ENCODE measurements at places on chromosomes 5 and 9. TPM values are rescaled to one million over a fixed set of nuclear protein-coding genes. Genes with fewer than 3 reads are reported as not detected.

PCDHB15 gene
- total RNA-seq = 2.2 TPM

STK32A gene
- total RNA-seq = 29.7 TPM

TRAF2 gene
- total RNA-seq = 5.5 TPM

TMEM215 gene
- not detected for total RNA-seq

RETREG1 gene
- 50.7 TPM for total RNA-seq

- H3K4me3 ChIP-seq = no peak overlapping the region
- no peak for DNase-seq
- no peaks in the 10 kb centered on the region for H3K4me1 ChIP-seq
Observed at GRCh38 chr5:66992547-66992946, 204.1 kb downstream of the CD180 start.

- peaks cover 35% of the 10 kb centered on the region for H3K4me1 ChIP-seq
- DNase-seq = no peak
- H3K36me3 ChIP-seq = no peaks in the 10 kb centered on the region
Observed at GRCh38 chr9:115099901-115100300, 18.1 kb downstream of the TNC start.

- H3K36me3 ChIP-seq = no peaks in the 10 kb centered on the region
- no peak overlapping the region for H3K4me3 ChIP-seq
- H3K27ac ChIP-seq = no peak overlapping the region
- no peaks in the 10 kb centered on the region for H3K4me1 ChIP-seq
Observed at GRCh38 chr5:77498952-77499351, 6.8 kb upstream of the WDR41 start.

GRCh38 chr5:142597546-142598337 lies 88.1 kb downstream of the FGF1 start:
- H3K27ac ChIP-seq = no peak overlapping the region
- peaks cover 8% of the 10 kb centered on the region for H3K4me1 ChIP-seq
- H3K4me3 ChIP-seq = no peak overlapping the region
- no peaks in the 10 kb centered on the region for H3K27me3 ChIP-seq

DNA sequence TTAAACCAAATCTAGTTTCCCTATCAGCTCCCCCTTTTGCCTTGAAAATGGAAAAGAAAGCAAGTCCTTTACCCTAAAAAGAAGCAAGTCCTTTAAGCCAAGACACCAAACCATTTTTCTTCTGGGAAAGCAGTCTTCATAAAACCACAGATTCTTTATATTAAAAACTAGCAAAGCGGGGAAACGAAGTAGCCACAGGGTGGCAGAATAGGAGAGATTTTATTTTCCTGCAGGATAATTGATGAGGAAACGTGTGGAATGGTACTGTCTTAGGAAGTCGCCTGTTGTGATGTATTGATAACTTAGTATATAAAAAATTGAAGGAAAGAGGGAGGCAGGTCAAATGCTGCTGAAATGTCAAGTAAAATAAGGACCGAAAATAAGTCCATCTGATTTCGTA lies 41.1 kb downstream of the ZNF883 start:
- no peak for DNase-seq
- no peak overlapping the region for H3K27ac ChIP-seq
- no peaks in the 10 kb centered on the region for H3K36me3 ChIP-seq
- no peak overlapping the region for H3K4me3 ChIP-seq
- no peaks in the 10 kb centered on the region for H3K27me3 ChIP-seq

- H3K27ac ChIP-seq = peak overlapping the region; percentile 46
- H3K4me3 ChIP-seq = no peak overlapping the region
- peaks cover 79% of the 10 kb centered on the region for H3K4me1 ChIP-seq
Observed at GRCh38 chr5:14190194-14191164, 47.3 kb downstream of the TRIO start.

DNA sequence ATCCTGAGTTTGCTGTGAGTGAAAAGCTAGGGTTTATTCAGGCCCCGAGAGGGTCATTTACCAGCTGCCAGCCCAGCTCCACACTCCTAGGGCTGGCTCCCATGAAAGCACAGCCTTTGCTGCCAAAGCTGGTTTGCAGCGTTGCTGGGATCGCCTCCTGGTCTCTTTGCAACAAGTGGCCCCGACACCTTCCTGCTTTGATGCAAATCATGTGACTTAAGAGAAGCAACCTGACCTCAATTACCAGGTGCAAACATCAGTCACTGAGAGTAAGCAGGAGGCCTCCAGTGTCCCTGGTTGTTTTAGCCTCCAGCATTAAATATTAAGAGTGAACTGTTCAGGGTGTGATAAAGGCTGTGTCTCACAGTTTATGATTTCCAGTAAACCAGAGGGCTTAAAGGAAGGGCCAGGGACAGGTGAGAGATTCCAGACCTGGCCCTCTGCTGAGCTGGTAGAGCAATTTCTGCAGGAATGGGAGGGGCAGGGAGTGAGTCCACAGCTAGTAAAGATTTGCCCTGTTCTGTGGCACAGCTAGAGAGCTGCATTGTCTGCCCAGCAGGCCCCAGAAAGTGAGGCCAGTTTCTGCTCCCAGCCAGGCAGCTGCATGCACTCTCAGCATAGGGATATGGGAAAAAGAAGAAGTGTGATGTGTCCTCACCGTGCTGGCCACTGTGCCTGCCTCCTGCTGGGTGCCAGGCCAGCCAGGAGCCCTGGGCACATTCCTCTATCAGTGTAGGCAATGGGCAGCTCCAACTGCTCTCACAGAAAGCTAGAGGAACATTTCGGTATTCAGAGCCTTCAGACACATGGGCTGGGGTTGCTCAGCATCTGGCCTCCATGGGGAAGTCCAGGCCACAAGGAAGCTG lies 58.0 kb downstream of the SLC22A5 start:
- H3K36me3 ChIP-seq = no peaks in the 10 kb centered on the region
- peaks cover 96% of the 10 kb centered on the region for H3K4me1 ChIP-seq
- no peak overlapping the region for H3K4me3 ChIP-seq
- DNase-seq = peak; percentile 66

- H3K4me3 ChIP-seq = no peak overlapping the region
- no peaks in the 10 kb centered on the region for H3K4me1 ChIP-seq
- H3K36me3 ChIP-seq = no peaks in the 10 kb centered on the region
- no peaks in the 10 kb centered on the region for H3K27me3 ChIP-seq
- H3K27ac ChIP-seq = no peak overlapping the region
Observed at GRCh38 chr5:421287-421880, 21.6 kb upstream of the EXOC3 start.

DNA sequence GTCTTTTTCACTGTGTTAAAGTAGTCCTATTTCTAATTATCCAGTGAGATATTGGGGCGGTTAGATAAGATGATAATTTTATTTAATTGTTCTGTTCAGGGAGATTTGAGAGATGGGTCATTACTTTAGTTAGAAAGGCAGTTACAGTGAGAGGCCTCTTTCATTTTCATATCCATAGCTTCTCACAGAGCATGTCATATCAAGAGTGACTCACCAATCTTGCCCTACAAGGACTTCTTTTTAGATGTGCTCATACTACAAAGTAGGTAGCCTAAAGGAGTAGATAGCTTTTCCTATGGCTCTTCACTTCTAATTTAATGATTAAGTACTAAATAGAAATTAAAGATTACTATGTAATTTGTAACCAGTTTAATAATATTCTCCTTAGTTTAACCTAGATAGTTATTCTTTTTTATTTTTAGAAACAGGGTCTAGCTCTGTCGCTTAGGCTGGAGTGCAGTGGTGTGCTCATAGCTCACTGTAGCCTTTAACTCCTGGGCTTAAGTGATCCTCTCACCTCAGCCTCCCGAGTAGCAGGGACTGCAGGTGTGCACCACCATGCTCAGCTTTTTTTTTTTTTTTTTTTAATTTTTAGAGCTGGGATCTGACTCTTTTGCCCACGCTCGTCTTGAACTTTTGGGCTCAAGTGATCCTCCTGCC lies 71.0 kb downstream of the FER start:
- DNase-seq = no peak
- H3K4me3 ChIP-seq = no peak overlapping the region
- H3K4me1 ChIP-seq = no peaks in the 10 kb centered on the region
- no peaks in the 10 kb centered on the region for H3K36me3 ChIP-seq

- H3K27me3 ChIP-seq = no peaks in the 10 kb centered on the region
- H3K4me1 ChIP-seq = no peaks in the 10 kb centered on the region
- no peak overlapping the region for H3K4me3 ChIP-seq
- DNase-seq = no peak
- H3K36me3 ChIP-seq = no peaks in the 10 kb centered on the region
Observed at GRCh38 chr9:92773810-92774209, 9.2 kb upstream of the BICD2 start.

All from stomach (tissue), 19 donors.